ENCODE measurements at places on chromosomes 16 and 17.
A peak's percentile ranks its signal among the peaks of the same experiment; 100 is the strongest.

- DNase-seq, result no peak
Measured at GRCh38 chr17:70655176-70655958, 486.0 kb downstream of the KCNJ2 start.

- DNase-seq, result no peak
Measured at GRCh38 chr17:57808882-57809281, 41.0 kb downstream of the MRPS23 start.

DNA sequence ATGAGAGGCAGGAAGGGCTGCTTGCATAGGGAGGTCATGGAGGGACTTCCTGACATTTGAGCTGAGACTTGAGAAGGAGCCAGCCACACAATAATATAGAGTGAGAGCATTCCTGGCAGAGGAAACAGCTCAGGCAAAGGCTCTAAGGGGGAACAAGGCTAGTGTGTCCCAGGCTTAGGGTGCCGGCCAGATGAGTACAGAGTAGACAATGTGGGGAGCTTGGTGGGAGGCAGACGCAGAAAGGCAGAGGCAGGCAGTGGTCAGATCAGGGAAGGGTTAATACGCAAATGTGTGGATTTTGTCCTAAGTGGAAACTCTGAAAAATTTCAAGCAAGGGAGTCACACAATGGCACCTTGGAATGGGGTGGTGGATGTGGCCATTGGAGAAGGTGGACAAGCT is 31.3 kb downstream of the CD300LB start:
- DNase-seq, result no peak

- peak; percentile 75 for DNase-seq
Measured at GRCh38 chr16:50208460-50208931, 55.4 kb downstream of the TENT4B start.

DNA sequence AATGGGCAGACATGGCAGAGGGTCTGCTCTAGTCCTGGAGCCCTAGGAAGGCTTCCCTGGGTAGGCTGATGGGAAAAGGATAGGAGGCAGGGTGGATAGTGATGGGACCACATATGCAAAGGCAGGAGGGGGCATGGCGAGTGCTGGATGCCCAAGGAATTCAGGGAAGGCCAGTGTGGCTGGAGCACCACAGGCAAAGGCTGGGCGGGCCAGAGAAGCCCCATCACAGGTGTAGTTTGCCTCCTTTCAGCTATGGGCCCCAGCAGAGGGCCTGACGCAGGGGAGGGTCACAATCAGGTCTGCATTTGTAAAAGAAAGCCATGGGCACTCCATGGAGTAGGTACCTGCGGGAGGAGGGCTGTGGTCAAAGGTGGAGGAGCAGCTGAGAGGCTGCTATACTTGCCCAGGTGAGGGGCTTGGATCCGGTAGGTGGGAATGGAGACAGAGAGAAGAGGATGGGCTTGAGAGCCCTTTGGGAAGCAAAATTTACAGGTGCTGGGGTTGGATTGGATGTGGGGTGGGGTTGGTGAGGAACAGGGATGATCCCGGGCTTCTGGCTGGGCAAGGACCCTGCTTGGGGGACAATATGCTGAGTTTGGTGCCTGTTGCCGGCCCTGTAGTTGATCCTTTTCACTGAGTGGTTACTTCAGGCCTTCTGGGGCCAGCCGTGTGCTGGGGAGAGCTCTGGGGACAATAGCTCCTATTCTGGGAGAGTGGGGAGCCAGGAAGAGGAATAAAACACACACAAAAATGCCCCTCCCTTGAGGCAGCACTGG is 6.5 kb upstream of the COL1A1 start:
- no peak for DNase-seq

GRCh38 chr16:1770328-1771187 is 785 bp downstream of the NME3 start:
- DNase-seq, result peak; percentile 68

DNA sequence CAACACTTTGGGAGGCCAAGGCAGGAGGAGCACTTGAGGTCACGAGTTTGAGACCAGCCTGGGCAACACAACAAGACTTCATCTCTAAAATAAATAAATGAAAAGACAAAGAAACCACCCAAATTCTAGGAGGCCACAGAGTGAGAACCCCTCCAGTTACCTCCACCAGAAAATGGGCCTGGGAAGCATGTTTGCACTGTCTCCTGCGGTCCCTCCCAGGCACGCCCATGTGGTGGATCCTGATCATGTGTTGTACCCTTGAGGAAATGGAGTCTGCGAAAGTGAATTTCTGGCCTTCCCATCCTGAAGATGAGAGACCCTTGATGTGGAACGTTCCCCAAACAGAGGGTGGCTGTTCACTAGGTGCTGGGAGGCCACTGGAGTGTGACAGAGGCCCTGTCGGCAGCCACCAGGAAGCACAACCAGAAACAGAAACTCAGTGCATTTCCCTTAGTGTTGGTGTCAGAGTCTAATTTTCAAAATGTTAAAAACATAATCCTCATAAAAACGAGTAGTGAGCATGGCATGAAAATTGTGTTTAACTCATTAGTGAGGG is 19.2 kb upstream of the USP22 start:
- no peak for DNase-seq

GRCh38 chr17:4167786-4168185 is 24.8 kb downstream of the CYB5D2 start:
- no peak for DNase-seq

DNA sequence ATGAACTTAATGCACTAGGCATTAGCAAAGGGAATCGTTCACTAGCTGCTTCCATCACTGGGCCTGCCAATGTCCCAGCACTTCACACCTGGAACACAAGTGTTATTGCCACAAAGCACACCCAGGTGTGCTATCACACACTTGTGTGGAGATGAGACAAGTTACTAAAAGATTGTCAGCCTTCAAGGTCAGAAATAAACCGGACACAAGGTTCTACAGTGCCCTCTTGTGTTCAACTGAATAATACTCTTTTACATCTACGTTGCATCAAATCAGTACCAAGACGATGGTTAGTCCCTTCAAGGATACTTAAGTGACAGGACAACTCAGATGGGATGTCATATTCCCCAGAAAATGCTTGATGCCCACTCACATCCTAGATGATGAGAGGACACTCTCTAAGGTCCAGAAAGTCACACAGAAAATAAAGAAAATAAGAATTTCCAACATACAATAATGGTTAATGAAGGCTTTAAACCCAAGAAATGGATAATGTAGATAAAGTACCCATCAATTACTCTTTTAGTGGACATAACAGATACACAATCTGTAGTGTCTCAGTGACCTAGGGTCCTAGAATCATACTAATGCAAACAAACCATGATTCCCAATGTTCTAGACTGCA is 16.4 kb upstream of the GLG1 start:
- peak; percentile 60 for DNase-seq

GRCh38 chr16:23508589-23509440 is 1.5 kb downstream of the GGA2 start:
- DNase-seq, result peak; percentile 31

GRCh38 chr17:9802294-9802693 is 10.9 kb upstream of the DHRS7C start:
- DNase-seq, result no peak

- DNase-seq, result no peak
Measured at GRCh38 chr16:89960966-89961365, 12.4 kb downstream of the DEF8 start.

All from iris pigment epithelial cell (primary cell).